ENCODE measurements at places on chromosomes 3 and 15. TPM values are rescaled to one million over a fixed set of nuclear protein-coding genes. Genes with fewer than 3 reads are reported as not detected.

The GRK7 gene
- not detected for total RNA-seq

The TMEM212 gene
- total RNA-seq, result not detected

The SCG5 gene
- total RNA-seq, result 0.39 TPM

The SAMMSON gene
- not detected for total RNA-seq

The RTP4 gene
- total RNA-seq, result 5.2 TPM

The EIF3J gene
- 46.5 TPM for total RNA-seq

The LEKR1 gene
- 0.26 TPM for total RNA-seq

The GPD1L gene
- 13.9 TPM for total RNA-seq

The KNL1 gene
- 14.2 TPM for total RNA-seq

The ZNF35 gene
- 12.5 TPM for total RNA-seq

The C3orf20 gene
- not detected for total RNA-seq

The TMEM266 gene
- total RNA-seq, result not detected

The SKOR1 gene
- total RNA-seq, result under 0.01 TPM

The CCDC9B gene
- 6.5 TPM for total RNA-seq

The PLIN1 gene
- total RNA-seq, result not detected

The FETUB gene
- total RNA-seq, result not detected

The KNG1 gene
- total RNA-seq, result not detected

The BSN gene
- total RNA-seq, result under 0.01 TPM

The PP2D1 gene
- total RNA-seq, result not detected

The ADGRG7 gene
- not detected for total RNA-seq

The DPPA2 gene
- total RNA-seq, result not detected

The CFAP92 gene
- 0.51 TPM for total RNA-seq

The PLA2G4E gene
- not detected for total RNA-seq

The GOLGA8A gene
- total RNA-seq, result 3.2 TPM

The BLM gene
- total RNA-seq, result 5.1 TPM

The RPP25 gene
- 20.0 TPM for total RNA-seq

The ZNF609 gene
- total RNA-seq, result 18.0 TPM

The CAND2 gene
- 1.8 TPM for total RNA-seq

The MKRN2OS gene
- not detected for total RNA-seq

The CCDC54 gene
- total RNA-seq, result not detected

The FGD5 gene
- 86.3 TPM for total RNA-seq

The ZNF660 gene
- 0.76 TPM for total RNA-seq

The LRRC3B gene
- total RNA-seq, result not detected

The CCNB2 gene
- total RNA-seq, result 9.5 TPM

The PRICKLE2 gene
- total RNA-seq, result 2.8 TPM

The B2M gene
- 2,154 TPM for total RNA-seq

The GOLGA8T gene
- under 0.01 TPM for total RNA-seq

The FAM3D gene
- 0.13 TPM for total RNA-seq

The ZNF80 gene
- not detected for total RNA-seq

The RBP2 gene
- not detected for total RNA-seq

The ANKRD34C gene
- total RNA-seq, result not detected

The ARHGAP11A gene
- total RNA-seq, result 13.4 TPM

The PIK3CB gene
- 12.3 TPM for total RNA-seq

The AGBL1 gene
- not detected for total RNA-seq

The ARID3B gene
- total RNA-seq, result 3.2 TPM

The GATA2 gene
- 6.7 TPM for total RNA-seq

The CYP1A1 gene
- 39.8 TPM for total RNA-seq

The DNAH12 gene
- total RNA-seq, result under 0.01 TPM

The GOLGA6L4 gene
- 1.8 TPM for total RNA-seq

The ESYT3 gene
- not detected for total RNA-seq

The SRGAP3 gene
- 2.3 TPM for total RNA-seq

The GXYLT2 gene
- 0.13 TPM for total RNA-seq

The ITIH4 gene
- 0.39 TPM for total RNA-seq

The TMEM115 gene
- total RNA-seq, result 27.0 TPM

The IP6K1 gene
- total RNA-seq, result 60.8 TPM

The GPR171 gene
- not detected for total RNA-seq

Data from dermis microvascular lymphatic vessel endothelial cell (primary cell).